ENCODE measurements at places on chromosomes 3 and 15. TPM values are rescaled to one million over a fixed set of nuclear protein-coding genes. Genes with fewer than 3 reads are reported as not detected.

DNA sequence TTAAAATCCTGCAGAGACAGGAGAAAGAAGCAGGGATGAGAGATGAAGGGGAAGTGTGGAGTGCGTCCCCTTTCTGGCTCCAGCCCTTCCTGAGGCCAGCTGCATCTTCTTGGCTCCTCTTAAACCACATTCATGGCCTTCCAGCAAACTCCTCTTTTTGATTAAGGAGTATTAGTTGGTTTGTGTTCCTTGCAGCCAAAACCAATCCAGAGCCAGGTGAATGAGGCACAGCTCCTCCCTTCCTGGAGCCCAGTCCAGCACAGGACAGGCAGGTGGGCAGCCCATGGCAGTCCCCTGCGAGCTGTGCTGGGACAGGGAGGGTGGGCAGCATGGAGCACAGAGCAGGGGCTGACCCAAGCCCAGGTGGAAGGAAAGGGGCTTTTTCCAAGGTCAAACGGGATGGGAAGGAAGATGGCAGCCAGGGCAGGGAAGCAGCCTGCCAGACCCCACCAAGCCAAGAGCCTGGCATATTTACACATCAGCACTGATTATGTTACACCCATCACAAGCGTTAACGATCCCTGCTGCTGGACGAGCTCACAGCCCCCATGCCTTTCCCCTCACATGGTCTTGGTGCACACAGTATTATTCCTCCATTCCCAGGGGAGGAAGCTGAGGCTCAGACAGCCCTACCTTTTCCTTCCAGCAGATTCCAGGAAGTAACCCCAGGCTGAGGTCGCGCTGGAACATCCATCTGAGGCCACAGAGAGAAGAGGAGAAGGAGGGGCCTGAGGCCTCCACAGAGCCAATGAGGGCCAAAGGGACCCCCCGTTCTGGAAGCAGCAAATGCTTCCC lies 175.6 kb downstream of the SMAD6 start:
- no peak for DNase-seq

DNA sequence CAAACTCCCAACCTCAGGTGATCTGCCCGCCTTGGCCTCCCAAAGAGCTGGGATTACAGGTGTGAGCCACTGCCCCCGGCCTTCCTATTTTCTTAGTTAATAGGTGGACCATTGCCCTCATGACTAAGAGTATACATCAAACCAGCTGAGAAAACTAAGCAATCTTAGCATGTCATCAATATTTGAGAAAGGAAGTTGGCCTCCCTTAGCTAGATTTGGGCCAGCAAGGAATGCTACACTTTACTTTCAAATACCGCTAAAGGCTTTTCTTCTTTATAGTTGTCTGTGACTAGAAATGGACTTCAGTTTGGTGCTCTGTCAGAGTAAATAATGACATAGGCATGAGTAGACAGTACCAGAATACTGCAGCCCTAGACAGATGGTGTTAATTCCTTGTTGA lies 199.3 kb downstream of the GAP43 start:
- DNase-seq = no peak

GRCh38 chr3:81080608-81081007 lies 680.8 kb downstream of the GBE1 start:
- DNase-seq = no peak

- no peak for DNase-seq
Measured at GRCh38 chr3:5184499-5184898, 3.0 kb upstream of the EDEM1 start.

- no peak for DNase-seq
Measured at GRCh38 chr3:61250784-61251173, 473 bp downstream of the FHIT start.

DNA sequence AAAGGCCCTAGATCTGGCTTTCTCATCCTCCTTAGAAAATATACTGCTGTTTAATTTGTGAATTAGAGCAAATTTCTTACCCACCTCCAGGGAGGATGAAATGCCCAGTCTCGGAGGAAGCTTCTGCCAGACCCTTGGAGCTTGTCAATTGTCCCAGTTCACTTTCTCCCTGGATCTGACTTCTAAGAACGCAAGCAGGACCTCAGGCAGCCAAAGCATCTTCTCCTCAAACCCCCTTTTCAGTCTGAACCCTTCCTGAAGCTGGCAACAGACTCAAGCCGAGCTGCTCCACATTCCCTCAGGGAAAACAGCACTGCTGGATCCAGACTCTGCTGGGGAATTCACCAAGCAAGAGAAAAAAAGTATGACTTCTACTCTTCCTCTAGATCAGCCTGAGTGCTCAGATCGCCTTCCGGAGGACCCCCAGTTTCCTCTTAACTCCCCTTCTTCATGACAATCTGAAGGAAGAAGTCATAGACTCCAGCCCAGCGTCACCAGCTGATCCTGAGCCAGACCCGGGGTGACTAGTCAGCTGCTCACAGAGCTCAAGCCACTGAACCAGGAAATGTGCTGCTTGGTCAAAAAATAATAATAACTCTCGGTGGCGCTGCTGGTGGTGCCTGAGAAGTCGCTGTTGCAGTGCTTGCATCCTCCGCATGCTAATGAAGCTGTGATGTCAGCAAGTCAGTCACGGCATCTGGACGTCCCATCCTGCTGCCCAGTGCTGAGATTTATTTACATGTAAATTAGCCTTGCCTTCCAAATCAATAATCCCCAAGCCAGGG lies at the start of gene PRICKLE2:
TSS of gene PRICKLE2 (minus strand) at position 641 of the 785 bp plus-strand sequence. CDS start 26,539 bp downstream, outside the sequence.
- peak; percentile 86 for DNase-seq

Gene TMOD3
- 81.7 TPM for total RNA-seq

DNA sequence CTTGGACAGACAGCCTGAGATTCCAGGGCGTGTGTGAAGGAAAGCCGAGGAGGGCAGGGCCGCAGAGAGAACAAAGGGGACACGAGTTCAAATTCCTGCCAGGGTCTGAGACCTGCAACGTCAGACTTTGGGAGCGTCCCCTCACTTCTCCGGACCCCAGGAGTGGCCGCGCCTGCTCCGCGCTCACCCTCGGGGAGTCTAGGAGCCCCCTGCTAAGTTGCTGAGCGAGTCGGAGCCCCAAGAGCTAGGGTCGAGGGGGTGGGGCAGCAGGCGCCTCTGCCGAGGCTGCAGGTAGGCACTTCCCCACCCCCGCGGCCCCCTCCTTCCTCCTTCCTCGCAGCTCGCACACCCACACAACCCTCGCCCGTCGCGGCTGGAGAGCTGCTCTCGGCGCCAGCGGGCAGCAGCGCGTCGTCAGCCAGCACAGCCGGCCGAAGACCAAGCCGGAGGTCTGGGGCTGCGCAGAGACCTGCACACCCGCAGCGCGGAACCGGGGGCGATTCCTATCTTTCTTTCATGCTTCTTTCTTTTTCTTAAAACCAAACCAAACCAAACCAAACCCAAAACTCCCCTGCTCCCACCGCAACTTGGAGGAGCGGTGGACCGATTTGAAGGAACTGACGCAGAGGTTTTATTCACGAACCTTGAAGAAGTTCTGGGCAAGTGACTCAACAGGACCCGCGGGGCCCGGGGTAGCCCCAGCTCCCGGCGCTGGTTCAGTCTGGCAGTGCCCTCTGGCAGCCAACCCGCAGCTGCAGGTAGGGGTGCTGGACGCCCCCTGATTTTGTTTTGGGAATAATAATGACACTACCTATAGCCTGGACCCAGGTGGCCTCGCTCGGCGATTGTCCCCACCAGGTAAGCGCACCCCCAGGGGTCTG lies at the start of gene ANKRD34C:
TSS of gene ANKRD34C (plus strand) at position 352 of the 881 bp plus-strand sequence. CDS start 10,563 bp downstream, outside the sequence.
- peak; percentile 52 for DNase-seq

Gene NRROS
- 1.2 TPM for total RNA-seq

GRCh38 chr3:171831936-171832335 lies 11.2 kb upstream of the TMEM212 start:
- DNase-seq = no peak

GRCh38 chr3:133441867-133442270 lies 42.0 kb downstream of the BFSP2 start:
- DNase-seq = no peak

Gene MIX23
- 16.5 TPM for total RNA-seq

- no peak for DNase-seq
Measured at GRCh38 chr15:40787991-40788390, 18.2 kb downstream of the C15orf62 start.

- no peak for DNase-seq
Measured at GRCh38 chr3:23246651-23247050, 43.5 kb downstream of the UBE2E2 start.

DNA sequence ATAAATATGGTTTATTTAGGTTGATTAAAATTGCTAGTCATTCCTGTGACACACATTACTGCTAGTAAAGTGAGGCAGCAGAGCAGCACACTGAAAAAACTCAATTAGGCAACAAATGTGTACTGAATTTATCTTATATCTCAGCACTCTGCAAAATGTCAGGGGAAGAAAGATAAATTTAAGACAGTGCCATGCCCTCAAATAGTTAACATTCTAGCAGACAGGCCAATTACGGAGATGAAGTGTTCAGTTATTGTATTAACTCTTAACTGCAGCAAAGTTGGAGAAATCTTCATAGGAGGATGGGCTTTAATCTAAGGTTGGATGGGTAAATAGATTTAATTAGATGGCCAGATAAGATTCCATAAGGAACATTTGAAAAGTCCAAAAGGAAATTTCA lies 127.9 kb downstream of the PCCB start:
- DNase-seq = no peak

Gene GOLGA6L10
- 3.1 TPM for total RNA-seq

DNA sequence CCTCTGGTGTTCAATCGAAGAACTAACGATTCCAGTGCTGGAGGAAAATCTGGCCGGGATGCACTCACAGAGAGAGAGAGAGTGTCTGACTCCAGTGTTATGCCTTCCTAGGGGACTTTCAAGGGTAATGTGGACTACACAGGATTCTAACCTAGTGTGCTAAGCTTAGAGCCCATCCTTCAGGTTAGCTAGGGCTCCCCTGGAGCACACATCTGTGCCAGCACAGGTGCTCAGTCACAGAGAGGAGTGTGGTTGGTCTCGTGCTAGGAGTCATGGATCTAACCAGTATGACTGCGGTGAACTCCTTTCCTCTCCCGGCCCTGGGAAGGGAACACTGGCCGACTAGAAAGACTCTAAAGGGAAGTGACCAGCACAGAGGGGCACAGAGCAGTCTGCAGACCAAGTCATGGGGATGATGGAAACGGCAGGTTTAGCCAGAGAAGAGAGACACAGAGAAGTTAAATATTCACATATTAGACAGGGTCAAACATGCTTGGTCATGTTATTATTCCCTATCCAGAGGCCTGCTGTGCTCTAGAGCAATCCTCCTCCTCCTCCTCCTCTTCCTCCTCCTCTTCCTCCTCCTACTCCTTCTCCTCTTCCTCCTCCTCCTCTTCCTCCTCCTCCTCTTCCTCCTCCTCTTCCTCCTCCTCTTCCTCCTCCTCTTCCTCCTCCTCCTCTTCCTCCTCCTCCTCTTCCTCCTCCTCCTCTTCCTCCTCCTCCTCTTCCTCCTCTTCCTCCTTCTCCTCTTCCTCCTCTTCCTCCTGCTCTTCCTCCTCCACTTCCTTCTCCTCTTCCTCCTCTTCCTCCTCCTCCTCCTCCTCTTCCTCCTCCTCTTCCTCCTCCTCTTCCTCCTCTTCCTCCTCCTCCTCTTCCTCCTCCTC lies 280.3 kb downstream of the XXYLT1 start:
- no peak for DNase-seq

- no peak for DNase-seq
Measured at GRCh38 chr3:188176476-188176875, 22.5 kb downstream of the LPP start.

GRCh38 chr15:51955504-51955903 lies 16.1 kb downstream of the LEO1 start:
- no peak for DNase-seq

- DNase-seq = no peak
Measured at GRCh38 chr3:117793622-117794265, 1084.2 kb downstream of the TUSC7 start.

Gene POTEB
- total RNA-seq = not detected

GRCh38 chr15:90660195-90660998 lies 56.7 kb upstream of the BLM start:
- no peak for DNase-seq

Gene FBXO40
- 0.31 TPM for total RNA-seq

Gene SHISA5
- total RNA-seq = 72.5 TPM

GRCh38 chr15:85545752-85546151 lies 165.3 kb downstream of the AKAP13 start:
- DNase-seq = no peak
